ENCODE measurements at places on chromosomes 12 and 14.

- peak overlapping the region; percentile 79 for H3K27ac ChIP-seq
- H3K36me3 ChIP-seq: no peaks in the 10 kb centered on the region
- H3K27me3 ChIP-seq: no peaks in the 10 kb centered on the region
- H3K4me3 ChIP-seq: no peak overlapping the region
Observed at GRCh38 chr14:68363466-68363842, 429.4 kb downstream of the ZFP36L1 start.

GRCh38 chr14:23183479-23183878 lies at the start of gene SLC7A8:
SLC7A8 (minus strand) TSS chr14:23183660; CDS start chr14:23182914, 746 bp downstream.
- no peak for DNase-seq
- peak within 1 kb of the TSS; percentile 76 for H3K4me3 ChIP-seq
- no peaks in the 10 kb centered on the region for H3K36me3 ChIP-seq
- peaks cover 36% of the 10 kb centered on the region for H3K4me1 ChIP-seq
- peaks cover 7% of the 10 kb centered on the region for H3K27me3 ChIP-seq

DNA sequence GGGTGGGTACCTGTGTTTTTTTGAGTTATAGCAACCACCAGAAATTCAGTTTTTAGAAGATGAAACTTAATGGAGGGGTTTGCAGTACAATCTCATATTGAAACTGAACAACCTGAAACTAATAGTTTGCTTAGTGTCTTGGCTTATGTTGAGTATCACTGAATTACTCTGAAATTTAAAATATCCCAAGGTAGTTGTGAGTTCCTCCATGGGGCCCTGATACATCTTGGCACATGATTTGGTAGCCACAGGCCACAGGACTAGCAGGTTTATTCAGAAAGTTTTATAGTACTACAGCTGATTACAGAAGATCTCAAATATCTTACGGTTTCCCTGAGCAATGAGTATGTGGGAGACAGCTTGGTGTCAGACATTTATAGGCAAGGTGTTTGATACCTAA lies 10.4 kb downstream of the PTGES3 start:
- H3K27ac ChIP-seq: peak overlapping the region; percentile 5
- no peak for DNase-seq
- no peaks in the 10 kb centered on the region for H3K4me1 ChIP-seq

- peak overlapping the region; percentile 20 for H3K27ac ChIP-seq
- H3K27me3 ChIP-seq: no peaks in the 10 kb centered on the region
- peaks cover 89% of the 10 kb centered on the region for H3K36me3 ChIP-seq
- no peak for DNase-seq
- H3K4me3 ChIP-seq: no peak overlapping the region
- no peaks in the 10 kb centered on the region for H3K4me1 ChIP-seq
Observed at GRCh38 chr12:124415064-124415463, 120.2 kb downstream of the RFLNA start.

GRCh38 chr12:68391937-68392336 lies 59.8 kb upstream of the MDM1 start:
- DNase-seq: no peak
- H3K27ac ChIP-seq: no peak overlapping the region
- no peaks in the 10 kb centered on the region for H3K36me3 ChIP-seq
- H3K4me3 ChIP-seq: no peak overlapping the region
- no peaks in the 10 kb centered on the region for H3K27me3 ChIP-seq

DNA sequence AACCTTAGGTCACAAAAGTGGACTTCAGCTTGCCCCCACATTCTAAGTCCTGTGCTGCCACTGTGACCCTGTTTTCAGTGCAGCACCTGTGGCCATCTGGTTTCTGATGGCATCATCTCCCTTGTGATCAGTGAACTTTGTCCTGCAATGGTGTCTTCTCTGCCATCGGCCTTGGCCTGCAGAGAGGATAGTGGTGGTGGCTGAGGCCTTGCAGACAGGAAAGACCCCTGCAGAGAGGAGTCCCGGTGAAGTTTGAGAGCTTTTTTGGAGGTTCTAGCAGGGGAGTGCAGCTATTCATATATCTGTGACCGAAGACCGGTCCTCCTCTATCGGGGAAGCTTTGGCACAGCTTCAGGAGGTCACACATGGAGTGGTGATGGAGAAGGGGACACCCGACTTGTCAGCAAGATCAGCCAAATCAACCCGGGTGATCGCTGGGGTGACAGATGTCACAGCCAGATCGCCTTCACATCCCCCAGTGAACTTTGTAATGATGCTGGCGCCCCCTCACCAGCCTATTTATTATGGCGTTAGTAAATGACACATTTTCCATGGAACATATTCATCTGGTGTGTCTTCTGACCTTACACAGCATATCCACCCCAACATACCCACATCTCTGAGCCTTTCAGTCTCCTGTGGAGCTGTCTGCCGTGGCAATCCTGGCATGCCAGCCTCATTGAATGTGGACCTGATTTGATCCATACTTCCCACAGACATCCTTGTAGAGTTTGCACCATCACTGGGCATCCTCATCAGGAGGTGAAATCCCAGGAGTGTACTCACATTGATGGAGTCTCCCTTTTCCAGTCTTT lies 136.1 kb downstream of the PAPOLA start:
- no peak for DNase-seq
- no peak overlapping the region for H3K27ac ChIP-seq
- H3K36me3 ChIP-seq: no peaks in the 10 kb centered on the region
- H3K27me3 ChIP-seq: no peaks in the 10 kb centered on the region

DNA sequence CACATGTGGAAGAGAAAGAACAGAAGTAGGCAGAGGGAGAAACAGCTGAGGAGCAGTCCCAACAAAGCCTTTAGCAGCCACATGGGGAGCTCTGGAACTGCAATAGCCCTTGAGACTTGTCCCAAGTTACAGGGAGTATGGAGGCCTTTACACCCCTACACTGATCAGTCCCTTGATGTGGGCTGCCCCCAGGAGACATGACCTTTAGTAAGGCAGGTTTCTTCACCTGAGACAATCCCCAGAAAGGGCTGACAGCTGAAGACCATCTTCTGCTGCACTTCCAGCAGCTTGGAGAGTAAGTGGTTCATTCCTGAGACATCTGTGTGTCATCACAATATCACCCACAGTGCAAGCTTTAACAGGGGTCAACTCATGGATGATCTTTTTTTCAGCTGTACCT lies 8.6 kb upstream of the SNAPC1 start:
- no peak overlapping the region for H3K4me3 ChIP-seq
- H3K4me1 ChIP-seq: peaks cover 48% of the 10 kb centered on the region
- no peak for DNase-seq
- H3K36me3 ChIP-seq: no peaks in the 10 kb centered on the region
- no peaks in the 10 kb centered on the region for H3K27me3 ChIP-seq
- H3K27ac ChIP-seq: no peak overlapping the region

GRCh38 chr12:62728741-62729140 lies 206.2 kb downstream of the PPM1H start:
- H3K4me3 ChIP-seq: no peak overlapping the region
- no peak overlapping the region for H3K27ac ChIP-seq
- DNase-seq: peak; percentile 47
- H3K27me3 ChIP-seq: no peaks in the 10 kb centered on the region
- peaks cover 49% of the 10 kb centered on the region for H3K4me1 ChIP-seq

DNA sequence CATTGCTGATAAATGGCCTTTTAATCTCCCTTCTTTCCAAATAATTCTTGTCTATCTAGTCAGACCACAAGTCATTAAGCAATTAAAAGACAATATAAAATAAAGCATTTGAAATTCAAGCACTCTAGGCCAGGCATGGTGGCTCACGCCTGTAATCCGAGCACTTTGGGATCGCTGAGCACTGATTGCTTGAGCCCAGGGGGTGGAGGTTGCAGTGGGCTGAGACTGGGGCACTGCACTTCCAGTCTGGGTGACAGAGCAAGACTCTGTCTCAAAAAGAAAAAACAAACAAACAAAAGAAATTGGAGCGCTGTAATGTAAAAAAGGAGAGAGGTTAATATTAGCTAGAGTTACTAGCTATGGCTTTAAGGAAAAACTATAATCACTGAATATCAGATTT lies 30.5 kb upstream of the CSRP2 start:
- H3K27ac ChIP-seq: no peak overlapping the region
- no peaks in the 10 kb centered on the region for H3K36me3 ChIP-seq
- H3K27me3 ChIP-seq: no peaks in the 10 kb centered on the region
- no peaks in the 10 kb centered on the region for H3K4me1 ChIP-seq
- no peak for DNase-seq

DNA sequence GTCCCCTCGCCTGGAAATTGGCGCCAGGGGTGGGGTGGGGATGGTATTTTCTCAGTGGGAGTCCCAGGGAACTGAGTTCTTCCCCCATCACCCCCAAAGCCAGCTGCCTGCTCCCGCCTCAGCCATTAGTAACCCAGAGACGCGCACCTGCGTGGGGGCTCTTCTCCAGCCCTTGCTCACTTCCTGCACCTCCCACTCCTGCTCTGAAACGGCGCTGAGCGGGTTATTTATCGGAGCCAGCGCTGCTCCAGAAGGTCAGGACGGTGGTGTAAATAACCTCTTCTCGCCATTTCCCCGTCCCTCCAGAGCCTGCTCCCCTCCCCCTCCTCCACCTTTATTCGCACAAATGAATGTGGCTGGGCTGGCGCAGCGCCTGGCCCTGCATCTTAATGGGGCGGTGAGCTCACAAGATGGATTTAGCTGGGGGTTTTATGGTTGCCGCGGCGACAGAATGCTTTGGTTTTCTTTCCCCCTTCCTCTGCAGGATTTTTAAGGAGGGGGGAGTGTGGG lies 12.2 kb downstream of the GPR84 start:
- peaks cover 43% of the 10 kb centered on the region for H3K36me3 ChIP-seq
- H3K4me3 ChIP-seq: no peak overlapping the region
- H3K4me1 ChIP-seq: peaks cover 10% of the 10 kb centered on the region
- DNase-seq: no peak

GRCh38 chr14:79118291-79118690 lies 948.1 kb downstream of the NRXN3 start:
- DNase-seq: no peak
- no peak overlapping the region for H3K4me3 ChIP-seq
- H3K4me1 ChIP-seq: no peaks in the 10 kb centered on the region

DNA sequence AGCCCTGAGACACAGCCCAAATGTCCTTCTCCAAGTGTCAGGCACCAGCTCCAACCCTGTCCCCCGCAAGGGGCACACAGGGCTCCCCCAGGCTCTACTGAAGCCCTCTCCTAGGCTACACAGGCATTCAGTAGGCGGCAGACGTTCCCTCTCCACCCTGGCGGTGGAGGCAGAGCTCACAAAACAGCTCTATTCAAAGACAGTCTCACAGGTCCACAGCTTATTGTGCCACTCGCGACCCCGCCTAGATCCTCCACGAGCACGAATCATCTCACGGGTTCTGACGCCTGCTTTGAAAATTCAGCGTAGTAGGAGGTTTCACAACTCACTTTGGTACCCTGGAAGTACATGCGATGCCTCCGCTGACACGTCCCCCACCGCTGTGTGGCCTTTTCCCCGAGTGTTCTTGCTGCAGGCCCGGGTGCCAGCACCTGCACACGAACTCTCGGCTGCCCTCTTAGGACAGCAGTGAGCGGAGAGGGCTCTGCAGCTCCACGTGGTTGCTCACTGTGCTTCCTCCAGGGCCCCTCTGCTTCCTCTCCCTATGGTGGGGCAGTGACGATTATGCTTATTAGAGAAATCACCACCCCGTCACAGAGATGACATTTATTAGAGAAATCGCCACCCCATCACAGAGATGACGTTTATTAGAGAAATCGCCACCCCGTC lies 78.5 kb downstream of the ADGRD1 start:
- DNase-seq: no peak
- no peaks in the 10 kb centered on the region for H3K4me1 ChIP-seq
- no peak overlapping the region for H3K4me3 ChIP-seq
- H3K36me3 ChIP-seq: no peaks in the 10 kb centered on the region
- no peak overlapping the region for H3K27ac ChIP-seq
- no peaks in the 10 kb centered on the region for H3K27me3 ChIP-seq

DNA sequence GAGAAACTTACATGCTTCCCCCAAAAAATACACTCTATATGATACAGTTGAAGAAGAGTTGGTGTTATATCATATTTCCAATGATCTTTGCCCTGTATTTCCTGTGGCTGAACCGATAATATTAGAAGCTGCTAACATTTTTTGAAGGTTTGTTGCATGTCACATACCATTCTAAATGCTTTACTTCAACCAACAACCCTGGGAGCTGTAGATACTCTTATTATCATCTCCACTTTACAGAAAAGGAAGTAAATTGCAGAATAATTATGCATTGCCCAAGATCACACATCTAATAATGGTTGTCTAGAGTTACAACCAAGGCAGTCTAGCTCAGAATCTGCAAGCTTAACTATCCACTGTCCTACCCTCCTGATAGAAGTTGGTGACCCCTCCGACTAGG lies 182.8 kb downstream of the NUAK1 start:
- no peak overlapping the region for H3K4me3 ChIP-seq
- no peaks in the 10 kb centered on the region for H3K4me1 ChIP-seq
- no peaks in the 10 kb centered on the region for H3K36me3 ChIP-seq
- no peaks in the 10 kb centered on the region for H3K27me3 ChIP-seq
- no peak overlapping the region for H3K27ac ChIP-seq

DNA sequence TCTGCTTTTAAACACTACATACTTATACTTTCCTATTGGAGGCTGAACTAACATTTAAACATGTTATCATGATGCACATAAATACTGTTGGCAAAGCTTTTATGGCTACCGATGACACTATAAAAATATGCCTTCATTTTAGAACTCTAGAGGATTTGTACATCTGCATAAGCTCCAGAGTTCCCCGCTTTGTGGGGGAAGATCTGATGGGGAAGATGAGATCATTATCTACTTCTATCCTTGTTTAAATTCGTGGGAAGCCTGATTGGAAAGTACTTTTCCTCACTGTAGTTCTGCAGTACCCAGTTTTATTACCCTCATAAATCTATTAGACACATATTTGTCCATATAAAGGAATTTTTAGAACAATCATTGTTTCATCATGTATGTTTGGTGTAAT lies 299.6 kb upstream of the ATP2B1 start:
- no peaks in the 10 kb centered on the region for H3K36me3 ChIP-seq
- H3K27ac ChIP-seq: no peak overlapping the region
- no peak overlapping the region for H3K4me3 ChIP-seq
- H3K27me3 ChIP-seq: no peaks in the 10 kb centered on the region
- no peaks in the 10 kb centered on the region for H3K4me1 ChIP-seq
- DNase-seq: no peak

- H3K27me3 ChIP-seq: peaks cover 35% of the 10 kb centered on the region
- peaks cover 21% of the 10 kb centered on the region for H3K4me1 ChIP-seq
- H3K27ac ChIP-seq: no peak overlapping the region
- DNase-seq: peak; percentile 22
- peak overlapping the region; percentile 16 for H3K4me3 ChIP-seq
Observed at GRCh38 chr12:51269174-51270066, 795 bp downstream of the SMAGP start.

Data from CD14-positive monocyte (primary cell).